Activated naive CD4-positive, alpha-beta T cell treated with anti-CD3 and anti-CD28 coated beads for 36 hours (primary cell): ENCODE measurements at places on chromosomes 13 and 19.
A peak's percentile ranks its signal among the peaks of the same experiment; 100 is the strongest.

GRCh38 chr13:105463011-105463501 is 1072.4 kb downstream of the EFNB2 start:
- DNase-seq = no peak

DNA sequence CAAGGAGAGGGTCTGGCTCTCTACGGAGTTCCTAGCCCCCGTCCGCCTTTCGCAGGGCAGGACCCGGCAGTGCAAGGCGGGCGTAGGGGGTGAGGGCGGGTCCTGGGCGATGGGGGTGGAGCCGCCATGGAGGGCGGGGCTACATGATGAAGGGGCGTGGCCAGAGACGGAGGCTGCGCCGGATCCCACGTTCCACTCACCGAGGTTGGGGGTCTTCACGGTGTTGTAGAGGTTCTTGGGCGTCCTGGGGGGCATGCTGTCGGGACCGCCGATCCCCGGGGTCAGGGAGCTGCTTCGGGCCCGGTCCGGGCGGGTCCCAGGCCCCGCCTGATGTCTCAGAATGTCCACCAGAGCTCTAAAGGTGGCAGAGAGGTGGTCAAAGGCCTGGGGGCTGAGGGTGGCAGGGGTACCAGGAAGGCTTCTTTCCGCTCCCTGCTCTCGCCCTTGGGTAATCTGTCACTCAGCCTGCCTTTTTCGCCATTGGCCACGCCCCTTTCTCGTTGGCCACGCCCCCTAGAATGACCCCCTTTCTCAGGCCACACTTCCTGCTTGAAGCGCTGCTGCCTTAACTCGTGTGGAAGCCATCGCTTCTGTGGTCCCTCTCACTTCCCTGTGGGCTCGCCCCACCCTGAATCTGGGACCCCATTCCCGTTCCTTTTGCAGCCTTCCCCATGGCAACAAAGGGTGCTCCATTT is 2.5 kb downstream of the SHISA7 start:
- no peak for DNase-seq

- DNase-seq = no peak
Measured at GRCh38 chr19:49807058-49807903, 5.8 kb downstream of the FUZ start.

- no peak for DNase-seq
Measured at GRCh38 chr13:98103531-98103930, 39.4 kb upstream of the FARP1 start.

DNA sequence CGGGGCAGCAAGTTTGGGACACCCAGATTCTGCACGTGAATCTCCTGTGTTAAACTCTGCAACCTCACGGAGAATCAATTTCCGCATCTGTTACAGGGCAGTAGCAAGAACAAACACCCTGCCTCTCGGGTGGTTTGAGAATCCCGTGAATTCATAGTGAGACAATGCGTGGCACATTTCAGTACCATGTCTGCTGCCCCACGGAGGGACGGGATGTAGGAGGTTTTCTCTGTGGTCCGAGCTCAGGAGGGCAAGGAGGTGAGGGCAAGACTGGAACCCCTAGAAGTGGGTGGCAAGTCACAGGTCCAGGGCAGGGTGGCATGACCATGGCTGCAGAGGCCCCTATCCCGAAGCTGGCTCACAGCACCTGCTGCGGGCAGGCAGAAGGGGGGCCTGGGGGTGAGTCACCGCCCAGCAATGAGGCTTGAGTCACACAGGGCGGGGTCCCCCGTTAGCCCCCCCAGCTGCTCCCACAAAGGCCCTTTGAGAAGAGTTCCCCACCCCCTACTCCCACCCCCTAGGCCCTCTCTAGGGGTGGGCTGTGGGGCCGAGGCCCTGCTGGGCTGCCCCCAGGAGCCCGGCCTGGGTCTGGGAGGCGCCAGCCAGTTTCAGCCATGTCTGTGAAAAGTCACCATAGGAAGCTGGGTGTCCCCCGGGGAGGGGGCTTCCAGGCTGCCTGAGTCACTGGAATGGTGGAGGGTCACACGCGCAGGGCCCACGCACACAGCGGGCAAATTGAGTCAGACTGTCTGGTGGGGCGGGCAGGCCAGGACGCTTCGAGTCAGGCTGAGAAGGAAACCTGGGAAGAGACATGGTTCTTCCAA is 25.8 kb upstream of the NANOS3 start:
- peak; percentile 50 for DNase-seq

DNA sequence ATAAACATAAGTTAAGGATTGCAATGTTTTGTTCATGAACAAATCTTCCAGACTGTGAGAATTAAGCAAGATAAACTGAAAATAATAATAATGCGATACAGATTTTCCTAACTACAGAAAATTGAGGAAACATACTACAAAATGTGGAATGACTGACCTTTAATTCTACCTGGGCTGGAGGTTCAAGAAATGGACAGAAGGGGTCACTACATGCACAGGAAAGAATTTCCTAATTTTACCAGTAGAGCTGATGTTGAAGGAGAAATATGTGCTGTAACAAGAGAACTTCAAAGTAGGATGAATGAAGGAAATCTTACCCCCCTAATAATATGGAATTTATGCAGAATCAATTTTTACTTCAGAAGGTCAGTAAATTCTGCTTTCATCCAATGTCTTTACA is 62.3 kb downstream of the ZNF627 start:
- DNase-seq = no peak

- no peak for DNase-seq
Measured at GRCh38 chr19:16619457-16619856, 8.5 kb downstream of the MED26 start.

DNA sequence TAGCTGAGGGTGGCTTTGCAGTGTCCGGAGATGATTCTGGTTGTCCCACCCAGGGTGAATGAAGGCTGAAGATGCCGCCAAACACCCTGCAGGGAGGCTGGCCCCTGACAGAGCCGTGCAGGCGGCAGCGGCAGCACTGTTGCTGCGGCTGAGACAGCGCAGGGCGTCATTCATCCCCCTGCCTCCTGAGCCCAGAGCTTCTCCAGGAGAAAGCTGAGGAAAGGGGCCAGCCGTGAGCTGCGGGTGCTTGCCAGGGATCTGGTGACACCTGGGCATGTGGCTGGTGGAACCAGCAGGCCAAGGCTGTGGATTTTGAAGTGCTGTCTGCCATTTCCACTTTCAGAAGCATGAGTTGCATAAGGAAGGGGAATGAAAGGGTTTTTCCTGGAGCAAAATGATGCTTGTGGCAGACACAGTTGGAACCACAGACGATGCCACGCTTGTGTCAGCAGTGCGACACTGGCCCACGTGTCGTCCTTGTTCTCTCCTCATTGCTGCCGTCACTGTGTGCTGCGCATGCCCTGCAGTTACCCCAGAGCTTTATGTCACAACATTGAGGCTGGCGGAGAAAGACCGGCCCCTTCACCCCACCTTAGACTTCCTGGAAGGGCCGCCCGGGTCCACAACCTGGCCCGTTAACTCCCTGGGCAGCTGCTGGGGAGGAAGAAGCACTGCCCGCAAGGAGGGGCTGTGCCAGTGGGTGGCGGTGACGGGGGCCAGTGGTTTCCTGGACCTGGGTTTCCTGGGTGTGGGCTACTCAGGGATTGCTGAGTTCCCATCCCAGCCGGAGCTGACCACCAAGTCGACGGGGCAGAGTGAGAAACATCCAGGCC is 22.7 kb downstream of the TFDP1 start:
- no peak for DNase-seq

DNA sequence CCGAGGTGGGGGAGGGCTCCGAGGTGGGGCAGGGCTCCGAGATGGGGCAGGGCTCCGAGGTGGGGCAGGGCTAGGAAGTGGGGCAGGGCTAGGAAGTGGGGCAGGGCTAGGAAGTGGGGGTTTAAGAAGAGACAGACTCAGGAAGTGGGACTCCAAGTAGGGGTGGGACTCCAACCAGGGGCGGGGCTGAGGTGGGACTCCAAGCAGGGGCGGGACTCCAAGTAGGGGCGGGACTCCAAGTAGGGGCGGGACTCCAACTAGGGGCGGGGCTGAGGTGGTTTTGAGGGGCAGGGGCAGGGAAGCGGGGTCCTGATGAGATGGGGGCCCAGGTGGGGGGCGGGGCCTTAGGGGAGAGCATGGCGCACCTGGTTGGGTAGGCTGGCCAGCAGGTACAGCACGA is 13.6 kb downstream of the CFD start:
- DNase-seq = peak; percentile 74

GRCh38 chr13:30882026-30882850 is 23.8 kb upstream of the MEDAG start:
- no peak for DNase-seq

DNA sequence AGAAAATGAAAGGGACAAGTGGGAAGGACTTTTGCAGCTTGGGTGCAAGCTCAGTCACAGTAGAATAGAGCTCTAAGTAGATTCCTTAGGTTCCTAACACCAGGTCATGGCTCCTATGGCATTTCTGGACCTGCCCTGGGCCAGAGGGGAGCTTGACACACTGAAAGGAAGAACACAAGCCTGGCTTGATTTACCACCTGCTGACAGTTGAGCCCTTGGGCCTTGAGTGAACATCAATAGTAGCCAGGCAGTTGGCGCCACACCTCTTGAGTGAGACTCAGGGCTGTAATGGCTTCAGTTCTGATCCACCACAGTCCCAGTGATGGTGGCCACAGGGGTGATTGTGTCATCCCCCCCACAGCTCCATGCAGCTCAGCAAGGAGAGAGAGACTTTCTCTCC is 221.9 kb upstream of the PCDH17 start:
- DNase-seq = no peak

DNA sequence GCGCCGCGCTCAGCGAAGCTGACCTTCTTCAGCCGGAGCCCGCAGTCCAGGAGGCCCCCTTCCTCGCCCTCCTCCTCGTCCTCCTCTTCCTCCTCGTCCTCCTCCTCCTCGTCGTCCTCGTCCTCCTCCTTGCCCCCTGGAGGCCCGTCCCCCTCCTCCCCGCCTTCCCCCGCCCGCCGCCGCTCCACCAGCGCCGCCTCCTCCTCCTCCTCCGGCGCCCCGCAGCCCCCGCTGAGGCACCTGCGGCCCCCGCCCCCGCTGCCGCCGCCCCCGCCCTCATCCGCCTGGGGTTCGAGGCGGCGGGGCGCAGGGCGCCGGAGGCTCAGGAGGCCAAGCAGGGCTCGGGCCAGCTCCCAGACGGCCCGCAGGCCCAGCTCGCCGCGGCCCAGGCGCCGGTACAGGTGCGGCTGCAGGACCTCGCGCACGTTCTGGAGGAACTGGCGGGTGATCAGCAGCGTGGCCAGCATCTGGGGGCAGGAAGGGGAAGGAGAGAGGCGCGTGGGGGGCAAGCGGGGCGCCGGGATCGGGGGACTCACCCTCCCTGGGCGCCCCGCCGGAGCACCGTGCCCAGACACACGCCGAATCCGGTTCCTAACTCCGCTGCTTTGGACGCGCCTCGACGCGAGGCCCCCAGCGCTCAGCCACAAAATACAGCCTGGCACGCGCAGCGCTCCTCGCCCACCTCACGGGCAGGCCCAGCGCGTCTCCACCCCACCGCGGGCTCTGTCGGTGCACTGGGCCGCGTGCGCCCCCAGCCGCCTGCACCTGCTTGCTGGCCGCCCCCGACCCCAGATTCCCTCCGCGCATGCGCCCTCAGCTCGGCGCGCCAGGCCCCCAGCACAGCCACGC is 5.9 kb downstream of the ANO8 start:
- DNase-seq = peak; percentile 20

DNA sequence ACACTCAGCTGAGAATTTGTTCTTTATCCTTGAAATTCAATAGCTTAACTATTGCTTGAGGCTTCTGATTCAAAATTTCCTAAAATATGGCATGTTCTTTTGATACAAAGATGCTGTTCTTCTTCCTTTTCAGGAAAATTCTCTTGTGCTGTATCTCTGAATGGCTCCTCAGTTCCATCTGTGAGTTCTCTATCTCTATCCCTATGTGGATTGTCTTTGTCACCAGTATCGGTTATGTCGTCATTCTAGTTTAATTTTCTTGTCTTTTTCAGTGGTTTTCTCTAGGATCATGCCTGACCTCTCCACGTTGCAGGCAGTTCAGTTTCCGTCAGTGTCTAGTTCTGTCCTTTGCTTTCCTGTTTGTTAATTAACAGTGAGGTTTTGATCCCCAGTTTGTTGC is 104.6 kb upstream of the GJB6 start:
- DNase-seq = no peak

DNA sequence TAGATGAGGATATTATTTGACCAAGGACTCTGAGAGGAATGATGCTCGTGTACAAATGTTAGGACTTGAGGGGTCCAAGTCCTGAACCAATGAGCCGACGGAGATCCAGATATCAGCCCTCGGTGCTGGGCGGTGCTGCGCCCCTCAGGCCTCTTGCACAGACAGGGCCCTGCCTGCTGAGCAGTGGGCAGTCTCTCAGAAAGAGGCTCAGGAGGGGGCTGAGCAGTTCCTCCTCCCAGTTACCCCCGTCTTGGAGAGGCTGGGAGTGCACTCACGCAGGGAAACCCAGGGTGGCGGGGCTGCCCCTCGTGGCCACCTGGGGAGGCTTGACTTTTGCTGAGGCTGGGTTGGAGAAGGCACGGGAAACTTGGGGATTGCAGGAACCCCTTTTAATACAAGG is 18.4 kb downstream of the TEX29 start:
- DNase-seq = no peak

DNA sequence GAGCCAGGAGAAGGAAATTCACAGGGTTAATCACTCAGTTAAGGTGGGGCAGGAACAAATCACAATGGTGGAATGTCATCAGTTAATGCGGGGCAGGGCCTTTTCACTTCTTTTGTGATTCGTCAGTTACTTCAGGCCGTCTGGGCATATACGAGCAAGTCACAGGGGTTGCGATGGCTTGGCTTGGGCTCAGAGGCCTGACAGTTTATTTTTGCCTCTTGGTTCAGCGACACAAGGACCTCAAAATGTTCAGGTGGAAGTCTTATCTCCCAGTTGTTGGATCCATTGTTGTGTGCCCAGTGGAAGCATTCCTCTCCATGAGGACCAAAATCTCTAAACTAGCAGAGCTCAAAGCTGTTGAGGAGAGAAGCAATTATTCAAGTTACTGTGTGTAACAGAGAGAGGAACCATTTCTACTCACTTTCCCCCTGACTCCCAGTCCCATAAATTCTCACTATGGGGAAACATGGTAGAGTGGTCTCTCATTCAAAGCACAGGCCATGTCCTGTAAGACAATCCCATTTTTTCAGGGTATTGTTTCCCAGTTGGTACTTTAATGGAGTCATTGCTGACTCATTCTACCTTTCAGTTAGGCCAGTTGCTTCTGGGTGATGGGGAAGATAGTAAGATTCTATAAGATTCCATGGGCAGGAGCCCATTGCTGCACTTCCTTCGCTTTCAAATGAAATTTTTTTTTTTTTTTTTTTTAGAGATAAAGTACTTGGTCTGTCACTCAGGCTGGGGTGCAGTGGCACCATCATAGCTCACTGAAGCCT is 8.8 kb upstream of the COX7A1 start:
- DNase-seq = no peak

DNA sequence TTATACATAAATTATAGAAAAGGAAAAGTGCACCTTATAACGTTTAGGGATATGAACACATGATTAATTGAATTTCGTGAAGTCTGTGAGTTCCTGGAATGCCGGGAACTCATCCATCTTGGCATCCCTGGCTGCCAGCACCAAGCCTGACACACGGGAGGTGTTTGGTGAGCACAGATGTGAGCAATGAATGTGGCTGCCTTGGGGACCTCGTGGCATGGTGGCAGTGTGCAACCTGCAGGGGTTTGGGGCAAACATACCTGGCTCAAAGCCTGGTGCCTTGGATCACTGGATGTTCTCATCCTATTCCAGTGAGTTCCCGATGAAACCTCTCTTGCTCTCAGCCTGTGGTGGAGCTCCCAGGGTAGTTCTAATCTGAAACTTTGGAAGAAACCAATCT is 10.4 kb upstream of the MAP2K2 start:
- DNase-seq = no peak
